AG04450 (cell line): ENCODE measurements at places on chromosomes 6 and 20. TPM values are rescaled to one million over a fixed set of nuclear protein-coding genes. Genes with fewer than 3 reads are reported as not detected.

DNA sequence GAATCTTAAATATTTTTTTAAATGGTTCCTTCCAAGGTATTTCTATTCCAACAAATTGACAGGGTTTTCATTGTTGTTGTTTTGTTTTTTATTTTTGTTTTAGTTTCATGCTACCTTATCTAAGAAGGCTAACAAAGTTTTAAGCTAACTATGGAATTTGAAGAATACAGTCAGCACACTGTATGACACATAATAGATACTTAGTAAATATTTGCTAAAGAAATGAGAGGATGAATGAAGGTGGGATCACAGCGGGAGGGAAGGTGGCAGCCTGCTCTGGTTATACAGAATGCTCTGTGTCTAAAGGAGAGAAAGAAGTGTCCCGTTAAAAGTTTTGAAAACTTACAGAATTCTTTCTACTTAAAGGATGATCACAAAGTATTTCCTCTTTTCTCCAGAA is 43.7 kb upstream of the DST start:
- DNase-seq: no peak

GRCh38 chr20:13884803-13885202 is 100.0 kb downstream of the NDUFAF5 start:
- DNase-seq: no peak

- DNase-seq: peak; percentile 23
Observed at GRCh38 chr6:130240232-130240631, 17.5 kb upstream of the SAMD3 start.

DNA sequence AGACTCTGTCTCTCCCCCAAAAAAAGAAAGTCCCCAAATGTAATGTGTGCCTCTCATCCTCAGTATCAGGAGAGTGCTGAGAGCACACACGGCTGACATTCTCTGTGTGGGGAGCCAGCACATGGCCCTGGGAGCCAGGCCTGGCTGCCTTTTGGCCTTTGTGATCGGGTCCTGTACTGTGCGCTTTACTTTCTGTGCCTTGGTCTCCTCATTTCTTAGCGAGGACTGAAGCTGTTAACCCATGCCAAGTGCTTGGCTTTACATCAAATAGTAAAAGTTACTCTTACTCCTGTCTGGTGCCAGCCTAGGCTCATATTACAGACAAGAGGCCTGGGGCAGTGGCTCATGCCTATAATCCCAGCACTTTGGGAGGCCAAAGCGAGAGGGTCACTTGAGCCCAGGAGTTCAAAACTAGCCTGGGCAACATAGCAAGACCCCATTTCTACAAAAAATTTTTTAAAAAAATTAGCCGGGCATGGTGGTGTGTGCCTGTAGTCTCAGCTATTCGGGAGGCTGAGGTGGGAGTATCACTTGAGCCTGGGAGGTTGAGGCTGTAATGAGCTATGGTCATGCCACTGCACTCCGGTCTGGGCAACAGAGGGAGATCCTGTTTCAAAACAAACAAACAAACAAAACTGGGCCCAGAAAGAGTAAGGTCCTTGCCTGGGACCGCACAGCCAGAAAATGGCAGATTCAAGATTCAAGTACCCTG is 50.3 kb downstream of the SNAI1 start:
- DNase-seq: no peak

DNA sequence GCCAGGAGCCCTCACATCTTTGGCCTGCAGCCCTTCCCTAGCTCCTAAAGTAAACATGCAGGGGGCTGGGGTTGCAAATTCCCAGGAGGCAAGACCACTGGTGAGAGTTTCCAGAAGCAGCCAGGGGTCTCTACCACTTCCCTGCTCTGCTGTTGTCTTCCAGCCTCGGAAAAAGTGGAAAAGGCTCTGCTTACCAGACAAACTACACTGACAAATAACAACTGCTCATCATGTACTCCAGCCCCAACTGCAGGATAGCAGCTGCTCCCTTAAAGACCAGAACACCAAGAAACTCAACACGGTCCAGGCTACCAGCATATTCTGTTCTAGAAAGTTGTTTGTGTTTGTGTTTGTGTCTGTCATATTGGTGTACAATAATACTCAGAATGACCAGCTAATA is 187.5 kb upstream of the MARCKS start:
- DNase-seq: no peak

GRCh38 chr6:53624502-53624901 is 41.1 kb downstream of the KLHL31 start:
- DNase-seq: no peak

- DNase-seq: no peak
Observed at GRCh38 chr6:46876126-46876525, 45.6 kb downstream of the ADGRF5 start.

DNA sequence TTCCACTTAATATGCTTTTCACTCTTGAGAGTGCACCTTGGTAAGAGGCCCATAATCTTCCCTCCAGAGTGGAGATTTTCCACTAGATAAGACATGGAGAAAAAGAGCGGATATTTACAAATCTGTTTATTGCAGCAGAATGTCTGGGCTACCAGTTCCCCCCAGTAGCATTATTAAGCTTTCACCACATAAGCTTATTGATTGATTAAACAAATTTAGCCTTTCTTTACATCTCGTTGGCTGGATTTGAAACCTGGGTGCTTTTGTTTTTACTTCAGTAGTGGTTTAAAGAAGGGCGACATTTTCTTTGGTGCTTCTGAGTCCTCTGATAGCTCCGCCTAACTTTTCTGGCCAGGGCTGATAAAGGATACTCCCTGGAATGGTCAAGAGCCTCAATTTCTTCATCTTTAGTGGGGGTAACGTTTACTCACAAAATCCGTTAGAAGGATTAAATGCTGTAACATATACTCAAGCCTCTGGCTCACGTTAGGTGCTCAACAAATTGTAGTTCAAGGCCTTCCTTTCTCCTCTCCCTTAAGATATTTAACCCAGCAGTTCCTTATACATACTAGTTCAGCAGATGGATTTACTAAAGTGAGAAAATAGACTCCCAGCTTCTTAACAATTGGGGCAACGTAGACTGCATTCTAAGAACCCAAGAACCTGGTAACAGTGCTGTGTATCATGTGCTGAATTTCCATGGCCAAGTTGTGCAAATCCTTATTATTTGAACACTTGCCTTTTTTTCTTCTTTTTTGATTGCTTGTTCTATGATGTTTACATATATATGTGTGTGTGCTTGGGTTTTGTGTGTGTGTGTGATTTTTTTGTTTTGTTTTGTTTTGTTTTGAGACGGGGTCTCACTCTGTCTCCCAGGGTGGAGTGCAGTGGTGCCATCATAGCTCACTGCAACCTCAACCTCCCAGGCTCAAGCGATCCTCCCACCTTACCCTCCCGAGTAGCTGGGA is 91.4 kb downstream of the RREB1 start:
- DNase-seq: no peak

DNA sequence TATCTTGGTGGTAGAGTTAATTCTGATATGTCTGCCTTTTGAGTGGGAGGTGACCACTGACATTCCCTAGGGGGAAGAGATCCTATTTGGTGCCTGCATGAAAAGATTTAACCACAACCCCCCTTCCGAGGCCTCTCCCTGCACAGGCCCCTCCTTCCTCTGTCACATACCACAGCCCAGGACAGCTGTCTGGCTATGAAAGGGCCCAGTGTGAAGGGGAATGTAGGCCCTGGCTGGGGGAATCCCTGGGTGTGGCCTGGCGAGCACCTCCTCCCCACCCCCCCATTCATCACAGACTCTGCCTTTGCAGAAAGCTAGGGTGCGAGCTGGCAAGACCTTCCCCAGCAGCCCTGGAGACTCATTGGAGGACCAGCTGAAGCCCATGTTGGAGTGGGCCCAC is 27.4 kb upstream of the MAPRE1 start:
- no peak for DNase-seq

DNA sequence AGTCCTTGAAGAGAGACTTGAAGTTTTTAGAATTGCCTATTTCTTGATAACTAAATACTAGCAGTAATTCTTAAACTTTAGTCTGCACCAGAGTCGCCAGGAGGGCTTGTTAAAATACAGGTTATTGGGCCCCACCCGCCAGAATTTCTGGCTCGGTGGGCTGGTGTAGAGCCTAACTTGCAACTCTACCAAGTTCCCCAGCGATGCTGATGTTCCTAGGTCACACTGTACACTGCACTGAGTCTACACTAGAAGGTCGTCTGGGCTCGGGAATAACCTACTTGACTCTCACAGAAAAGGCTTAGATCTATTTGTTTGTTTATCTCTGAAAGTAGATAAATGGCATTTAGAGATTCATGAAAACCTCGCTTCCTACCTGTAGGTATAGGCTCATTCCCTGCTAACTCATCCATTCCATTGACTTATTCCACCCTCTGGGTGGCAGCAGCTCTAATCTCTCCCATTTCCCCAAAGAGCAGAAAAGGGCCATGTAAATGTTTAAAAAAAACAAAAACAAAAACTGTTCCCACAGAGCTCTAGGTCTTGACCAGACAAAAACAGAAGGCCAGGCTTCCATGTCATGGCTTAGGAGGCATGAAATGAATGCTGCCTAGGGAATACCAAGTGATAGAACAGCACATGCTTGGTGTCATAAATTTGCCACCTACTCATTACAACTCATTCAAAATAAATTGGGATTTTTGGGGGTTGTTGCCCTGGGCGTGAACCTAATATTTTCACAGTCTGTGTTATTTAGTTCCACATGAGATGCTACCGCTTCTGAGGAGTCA is 292.1 kb downstream of the ADGB start:
- DNase-seq: no peak

Gene PSMB8
- 62.0 and 70.0 TPM in 2 replicates for polyA plus RNA-seq

Gene TCP11
- polyA plus RNA-seq: 0.11 and 0.15 TPM in 2 replicates

Gene FNDC11
- 0.64 and 0.76 TPM in 2 replicates for polyA plus RNA-seq

Gene ATXN1
- 11.8 and 12.6 TPM in 2 replicates for polyA plus RNA-seq

Gene SH3BGRL2
- 4.4 and 5.4 TPM in 2 replicates for polyA plus RNA-seq

Gene SLC22A2
- not detected in 2 replicates for polyA plus RNA-seq

Gene DST
- 163 and 182 TPM in 2 replicates for polyA plus RNA-seq

Gene LAMA2
- polyA plus RNA-seq: 33.0 TPM in 2 replicates

Gene EGFL8
- polyA plus RNA-seq: 2.5 and 2.8 TPM in 2 replicates

Gene LY6G6D
- not detected in 2 replicates for polyA plus RNA-seq
